Pancreas (tissue), 10 donors: ENCODE measurements at places on chromosomes 1 and 21. TPM values are rescaled to one million over a fixed set of nuclear protein-coding genes. Genes with fewer than 3 reads are reported as not detected.

RORC gene
- 17.1 TPM for polyA plus RNA-seq

VSIG8 gene
- polyA plus RNA-seq = 0.16 TPM

DNA sequence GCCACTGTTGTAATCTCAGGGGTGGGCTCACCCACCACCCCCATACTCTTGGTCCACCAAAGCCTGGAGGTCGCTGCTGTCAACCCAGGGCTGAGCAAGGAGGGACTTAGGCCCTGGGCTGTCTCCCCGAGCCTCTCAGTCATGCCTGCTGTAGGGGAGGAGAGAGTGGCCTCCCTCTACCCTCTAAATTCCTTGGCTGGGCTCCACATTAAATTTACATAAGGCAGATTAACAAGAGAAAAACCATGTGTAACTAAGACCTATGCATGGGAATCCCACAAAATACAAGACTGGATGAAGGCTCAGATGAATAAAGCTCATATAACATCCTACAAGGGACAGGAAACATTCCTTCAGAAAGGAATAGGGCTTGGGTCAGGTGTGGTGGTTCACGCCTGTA, 1.8 kb upstream of the PIK3CD start:
- H3K27ac ChIP-seq = no peak overlapping the region
- H3K4me1 ChIP-seq = peaks cover 7% of the 10 kb centered on the region

TNFRSF14 gene
- 124 TPM for polyA plus RNA-seq

- H3K4me1 ChIP-seq = no peaks in the 10 kb centered on the region
- H3K4me3 ChIP-seq = no peak overlapping the region
Measured at GRCh38 chr1:28565040-28565439, 12.2 kb downstream of the TRNAU1AP start.

GRCh38 chr21:44653123-44653522, 1.3 kb downstream of the KRTAP12-4 start:
- H3K27me3 ChIP-seq = peaks cover 8% of the 10 kb centered on the region
- no peak overlapping the region for H3K27ac ChIP-seq
- DNase-seq = no peak
- no peaks in the 10 kb centered on the region for H3K4me1 ChIP-seq
- H3K4me3 ChIP-seq = no peak overlapping the region

GRCh38 chr21:35303085-35303484, 254.0 kb upstream of the RUNX1 start:
- no peaks in the 10 kb centered on the region for H3K36me3 ChIP-seq
- H3K4me1 ChIP-seq = no peaks in the 10 kb centered on the region

DIRAS3 gene
- 33.3 TPM for polyA plus RNA-seq

AMY1B gene
- polyA plus RNA-seq = 0.46 TPM

GRCh38 chr1:97895278-97895677, 25.6 kb downstream of the DPYD start:
- H3K36me3 ChIP-seq = no peaks in the 10 kb centered on the region
- no peaks in the 10 kb centered on the region for H3K4me1 ChIP-seq
- no peak overlapping the region for H3K4me3 ChIP-seq
- no peak overlapping the region for H3K27ac ChIP-seq

- H3K36me3 ChIP-seq = no peaks in the 10 kb centered on the region
- H3K4me1 ChIP-seq = no peaks in the 10 kb centered on the region
- no peak overlapping the region for H3K4me3 ChIP-seq
- H3K27ac ChIP-seq = no peak overlapping the region
- no peaks in the 10 kb centered on the region for H3K27me3 ChIP-seq
Measured at GRCh38 chr1:243734308-243734695, 115.7 kb downstream of the AKT3 start.

- H3K36me3 ChIP-seq = peaks cover 5% of the 10 kb centered on the region
- no peak overlapping the region for H3K27ac ChIP-seq
- DNase-seq = no peak
Measured at GRCh38 chr1:25486602-25487001, 55.9 kb downstream of the MACO1 start.

DNA sequence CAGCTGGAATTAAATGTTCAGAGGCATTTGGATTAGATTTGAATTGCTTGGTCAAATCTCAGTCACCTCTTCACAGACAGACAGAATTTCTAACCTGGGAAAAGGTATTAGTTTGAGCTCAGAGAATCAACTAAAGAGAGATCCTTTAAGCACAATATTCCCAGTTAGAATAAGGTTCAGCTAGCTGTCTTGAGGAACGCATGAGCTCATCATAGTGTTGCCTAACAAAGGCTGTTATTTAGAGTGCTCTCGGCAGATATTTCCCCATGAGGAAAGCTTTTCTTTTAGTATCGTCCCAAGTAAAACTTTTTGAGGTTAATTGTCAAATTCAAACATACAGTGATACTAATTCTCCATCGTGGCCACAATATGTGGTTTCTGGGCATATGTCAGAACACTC, 269.9 kb downstream of the HLX start:
- H3K27ac ChIP-seq = no peak overlapping the region
- H3K27me3 ChIP-seq = no peaks in the 10 kb centered on the region
- no peaks in the 10 kb centered on the region for H3K36me3 ChIP-seq
- no peak for DNase-seq
- no peak overlapping the region for H3K4me3 ChIP-seq

- H3K4me1 ChIP-seq = no peaks in the 10 kb centered on the region
- no peaks in the 10 kb centered on the region for H3K27me3 ChIP-seq
Measured at GRCh38 chr21:33673473-33673872, 31.2 kb downstream of the ITSN1 start.

TTC39A gene
- polyA plus RNA-seq = 10.5 TPM

GRCh38 chr1:89938171-89939055, 56.5 kb upstream of the ZNF326 start:
- H3K4me1 ChIP-seq = no peaks in the 10 kb centered on the region
- DNase-seq = no peak
- H3K27me3 ChIP-seq = no peaks in the 10 kb centered on the region
- H3K36me3 ChIP-seq = no peaks in the 10 kb centered on the region

- no peak overlapping the region for H3K27ac ChIP-seq
- DNase-seq = no peak
- no peaks in the 10 kb centered on the region for H3K36me3 ChIP-seq
- no peak overlapping the region for H3K4me3 ChIP-seq
- H3K4me1 ChIP-seq = no peaks in the 10 kb centered on the region
- no peaks in the 10 kb centered on the region for H3K27me3 ChIP-seq
Measured at GRCh38 chr1:28027660-28028059, 60.8 kb downstream of the EYA3 start.

DNA sequence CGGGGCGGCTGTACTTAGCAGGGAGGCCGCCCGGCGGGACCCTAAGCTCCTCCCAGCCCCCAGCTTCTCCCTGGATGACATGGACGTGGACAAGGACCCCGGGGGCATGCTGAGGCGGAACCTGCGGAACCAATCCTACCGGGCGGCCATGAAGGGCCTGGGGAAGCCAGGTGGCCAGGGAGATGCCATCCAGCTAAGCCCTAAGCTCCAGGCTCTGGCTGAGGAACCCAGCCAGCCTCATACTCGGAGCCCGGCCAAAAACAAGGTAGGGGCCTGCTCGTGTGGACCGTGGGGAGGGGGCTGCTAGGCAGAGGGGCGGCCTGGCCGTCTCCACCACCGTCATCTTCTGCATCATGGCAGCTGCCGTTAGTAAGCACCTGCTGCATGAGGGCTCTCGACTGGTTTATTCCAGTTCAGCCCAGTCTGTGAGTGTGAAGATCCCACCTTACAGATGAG, 9.0 kb downstream of the ARHGEF16 start:
- H3K4me1 ChIP-seq = peaks cover 19% of the 10 kb centered on the region
- peak; percentile 67 for DNase-seq
- no peaks in the 10 kb centered on the region for H3K27me3 ChIP-seq
- H3K27ac ChIP-seq = no peak overlapping the region

DNA sequence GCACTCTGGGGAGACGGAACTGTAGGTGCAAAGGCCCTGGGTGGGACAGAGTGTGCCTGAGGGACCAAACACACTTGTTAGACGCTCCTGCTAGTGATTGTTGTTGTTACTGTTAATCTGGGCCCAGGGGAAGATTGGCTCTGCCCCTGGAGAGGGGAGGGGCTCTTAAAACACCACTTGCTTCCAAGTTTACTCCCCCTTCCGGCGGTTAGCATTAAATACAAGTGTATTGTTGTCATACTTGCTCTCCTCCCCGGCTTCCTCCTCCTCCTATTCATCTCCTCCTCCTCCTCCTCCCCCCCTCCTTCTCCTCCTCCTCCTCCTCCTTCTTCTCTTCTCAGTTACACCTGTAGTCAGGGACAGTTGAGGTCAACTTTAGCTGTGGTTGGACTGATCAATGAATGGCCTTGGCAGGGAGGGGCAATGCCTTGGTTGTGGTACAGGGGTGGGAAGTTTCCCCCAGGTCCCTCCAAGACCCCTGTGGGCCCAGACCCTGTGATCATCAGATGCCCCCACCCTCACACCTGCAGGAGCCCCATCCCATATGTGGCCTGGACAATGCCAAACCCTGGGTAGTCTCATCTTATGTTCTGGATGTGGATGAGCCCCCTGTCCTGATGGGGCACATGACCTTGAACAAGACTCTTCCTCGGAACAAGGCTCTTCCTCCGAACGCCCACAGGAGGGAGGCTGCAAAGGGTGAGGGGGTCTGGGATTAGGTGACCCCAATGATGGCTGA, 217.3 kb downstream of the PTPRU start:
- no peak overlapping the region for H3K27ac ChIP-seq
- no peaks in the 10 kb centered on the region for H3K4me1 ChIP-seq
- H3K36me3 ChIP-seq = no peaks in the 10 kb centered on the region
- no peak for DNase-seq
- H3K4me3 ChIP-seq = no peak overlapping the region

DNA sequence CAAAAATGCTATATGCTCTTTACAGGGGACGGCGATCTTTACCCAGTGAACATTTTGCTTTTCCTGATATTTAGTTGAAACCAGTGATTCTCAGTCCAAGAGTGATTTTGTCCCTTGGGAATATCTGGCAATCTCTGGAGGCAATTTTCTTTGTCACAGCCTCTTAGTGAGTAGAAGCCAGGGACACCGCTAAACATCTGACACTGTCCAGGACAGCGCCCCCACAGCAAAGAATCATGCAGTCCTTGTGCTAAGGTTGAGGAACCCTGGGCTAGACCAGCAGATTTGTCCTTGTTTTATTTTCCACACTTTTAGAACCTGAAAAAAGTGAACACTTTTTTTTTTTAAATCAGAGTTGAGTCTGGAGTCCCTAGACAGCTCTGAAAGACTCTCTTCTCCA, 13.1 kb downstream of the EVA1C start:
- no peak overlapping the region for H3K4me3 ChIP-seq
- no peak for DNase-seq
- H3K27ac ChIP-seq = no peak overlapping the region
- no peaks in the 10 kb centered on the region for H3K27me3 ChIP-seq
- no peaks in the 10 kb centered on the region for H3K36me3 ChIP-seq

GRCh38 chr1:54291276-54292001, 91.5 kb downstream of the MRPL37 start:
- no peak for DNase-seq
- no peaks in the 10 kb centered on the region for H3K4me1 ChIP-seq
- H3K4me3 ChIP-seq = no peak overlapping the region
- no peak overlapping the region for H3K27ac ChIP-seq
- no peaks in the 10 kb centered on the region for H3K27me3 ChIP-seq

- no peak overlapping the region for H3K4me3 ChIP-seq
- peaks cover 4% of the 10 kb centered on the region for H3K36me3 ChIP-seq
- no peaks in the 10 kb centered on the region for H3K27me3 ChIP-seq
- H3K4me1 ChIP-seq = no peaks in the 10 kb centered on the region
- no peak for DNase-seq
Measured at GRCh38 chr21:33244082-33244778, 14.5 kb downstream of the IFNAR2 start.

DNA sequence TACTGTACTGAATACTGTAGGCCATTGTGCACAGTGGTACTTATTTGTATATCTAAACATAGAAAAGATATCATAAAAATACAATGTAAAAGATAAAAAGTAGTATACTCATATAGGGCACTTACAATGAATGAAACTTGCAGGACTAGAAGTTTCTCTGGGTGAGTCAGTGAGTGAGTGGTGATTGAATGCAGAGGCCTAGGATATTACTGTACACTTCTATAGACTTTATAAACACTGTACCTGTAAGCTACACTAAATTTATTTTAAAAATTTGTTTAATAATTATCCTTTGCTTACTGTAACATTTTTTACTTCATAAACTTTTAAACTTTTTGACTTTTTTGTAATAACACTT, 82.5 kb downstream of the FGGY start:
- H3K4me3 ChIP-seq = no peak overlapping the region
- no peak for DNase-seq
- no peaks in the 10 kb centered on the region for H3K4me1 ChIP-seq
- H3K27ac ChIP-seq = no peak overlapping the region
- no peaks in the 10 kb centered on the region for H3K36me3 ChIP-seq
- H3K27me3 ChIP-seq = no peaks in the 10 kb centered on the region

GRCh38 chr1:114467491-114467890, 43.5 kb downstream of the TRIM33 start:
- peaks cover 24% of the 10 kb centered on the region for H3K4me1 ChIP-seq
- H3K4me3 ChIP-seq = no peak overlapping the region
- no peaks in the 10 kb centered on the region for H3K36me3 ChIP-seq
- no peak overlapping the region for H3K27ac ChIP-seq
- no peaks in the 10 kb centered on the region for H3K27me3 ChIP-seq
- DNase-seq = no peak

GRCh38 chr1:28775121-28775942, 36.6 kb upstream of the OPRD1 start:
- H3K36me3 ChIP-seq = no peaks in the 10 kb centered on the region
- peak overlapping the region; percentile 78 for H3K27ac ChIP-seq
- no peaks in the 10 kb centered on the region for H3K4me1 ChIP-seq
- DNase-seq = peak; percentile 92

DNA sequence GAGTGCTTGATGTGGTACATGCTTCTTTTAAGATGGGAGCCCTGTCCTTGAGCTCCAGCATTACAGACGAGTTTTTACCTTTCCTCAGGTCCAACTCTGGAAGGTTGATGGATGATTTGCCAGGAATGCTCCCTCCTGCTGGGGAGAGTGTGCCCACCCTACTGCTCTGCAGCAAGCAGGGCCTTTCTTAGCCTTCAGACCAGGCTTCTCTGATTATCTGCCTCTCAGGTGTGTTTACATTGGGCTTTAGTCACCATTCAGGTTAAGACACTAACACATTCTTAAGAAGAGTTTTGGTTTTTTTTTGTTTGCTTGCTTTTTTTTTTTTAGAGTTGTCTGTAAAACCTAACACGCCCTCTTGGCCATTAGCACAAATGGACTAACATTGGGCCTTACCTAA, 301.8 kb downstream of the KCNT2 start:
- H3K4me1 ChIP-seq = no peaks in the 10 kb centered on the region
- no peaks in the 10 kb centered on the region for H3K27me3 ChIP-seq
- no peaks in the 10 kb centered on the region for H3K36me3 ChIP-seq
- H3K4me3 ChIP-seq = no peak overlapping the region

DNA sequence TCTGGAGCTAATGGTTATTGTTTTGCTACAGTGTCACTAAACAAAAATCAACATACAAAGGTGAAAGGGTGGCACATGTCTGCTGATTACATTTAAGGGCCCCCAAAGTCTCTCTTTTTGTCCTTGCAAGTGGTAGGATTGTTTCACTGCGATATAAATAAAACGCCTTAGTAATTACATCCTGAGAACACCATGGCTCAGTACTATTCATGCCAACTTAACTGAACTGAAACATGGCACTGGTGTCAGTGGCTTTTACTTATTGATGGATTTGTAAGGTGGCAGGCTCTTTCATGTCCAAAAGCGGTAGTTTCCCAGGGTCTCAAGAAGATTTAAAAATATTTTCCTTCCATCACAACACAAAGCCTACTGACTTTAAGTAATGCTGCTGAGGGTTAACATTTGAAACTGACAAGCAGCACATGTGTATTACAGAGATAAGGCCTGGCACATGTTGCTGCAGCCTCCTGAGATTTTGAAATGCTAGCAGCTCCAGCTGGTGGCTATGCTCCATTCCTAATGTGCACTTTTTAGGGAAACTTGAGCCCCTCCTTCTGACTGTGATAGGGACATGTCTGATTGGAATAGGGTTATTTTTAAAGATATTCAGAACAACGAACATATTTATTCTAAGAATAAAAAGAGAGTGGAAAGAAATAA, 86.8 kb downstream of the ATP1B1 start:
- H3K4me3 ChIP-seq = no peak overlapping the region
- H3K36me3 ChIP-seq = no peaks in the 10 kb centered on the region
- no peak for DNase-seq
- no peaks in the 10 kb centered on the region for H3K27me3 ChIP-seq
- H3K4me1 ChIP-seq = peaks cover 6% of the 10 kb centered on the region
